ENCODE measurements at places on chromosomes 7 and 10.

DNA sequence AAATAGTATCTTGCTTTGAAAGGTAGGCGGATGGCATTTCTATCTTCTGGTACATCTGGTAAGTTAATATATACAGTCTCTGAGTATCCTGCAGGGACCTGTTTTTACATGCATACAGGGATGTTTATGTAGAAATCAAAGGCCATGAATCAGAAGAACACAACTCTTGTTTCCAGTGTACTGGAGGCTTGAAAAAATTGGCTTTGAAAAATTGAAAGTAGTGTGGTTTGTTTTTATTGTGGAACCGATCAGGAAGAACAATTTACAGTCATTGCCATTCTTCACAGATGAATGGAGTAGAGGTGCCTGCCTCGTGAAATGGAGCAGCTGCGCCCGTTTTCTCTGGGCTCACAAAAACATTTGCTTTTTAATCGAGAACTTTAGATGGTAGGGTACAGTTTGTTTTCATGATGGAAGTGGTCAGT, 54.0 kb upstream of the RPA3 start:
- no peak for DNase-seq

DNA sequence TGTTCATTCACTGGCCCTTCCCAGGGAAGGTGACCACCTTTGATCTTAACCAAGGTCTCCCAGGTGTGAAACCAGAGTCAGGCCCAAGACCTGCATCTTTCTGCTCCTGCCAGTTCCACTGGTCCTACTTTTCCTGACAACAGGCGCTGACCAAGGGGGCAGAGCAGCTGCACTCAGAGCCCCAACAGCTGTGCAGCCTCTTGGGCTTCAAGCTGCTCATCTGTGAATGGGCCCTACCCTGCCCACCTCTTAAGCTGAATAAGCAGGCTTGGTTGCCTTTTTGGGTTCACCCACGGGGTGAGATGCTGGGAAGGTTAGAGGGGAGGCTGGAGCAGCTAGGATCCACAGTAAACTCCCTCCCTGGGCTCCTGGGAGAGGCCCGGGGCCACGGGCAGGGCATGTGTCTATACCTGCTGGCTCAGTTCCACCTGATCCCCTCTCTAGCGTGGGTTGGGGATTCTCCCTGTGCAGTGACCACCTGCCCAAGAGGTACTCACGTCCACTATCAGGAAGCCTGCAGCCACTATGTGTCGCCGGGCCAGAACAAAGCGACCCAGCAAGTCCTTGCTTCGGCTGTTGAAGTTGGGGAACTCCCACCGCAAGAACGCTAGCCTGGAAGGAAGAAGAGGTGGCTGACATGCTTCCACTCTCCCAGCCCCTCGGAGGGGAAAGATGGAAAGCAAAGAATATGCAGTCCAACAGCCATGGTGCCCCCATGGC, 10.6 kb downstream of the TBRG4 start:
- DNase-seq: no peak

- DNase-seq: no peak
Observed at GRCh38 chr10:132457328-132458070, 60.5 kb downstream of the PWWP2B start.

GRCh38 chr7:91945476-91945875, 4.8 kb downstream of the AKAP9 start:
- no peak for DNase-seq

GRCh38 chr10:75651417-75651816, 220.0 kb downstream of the LRMDA start:
- no peak for DNase-seq

DNA sequence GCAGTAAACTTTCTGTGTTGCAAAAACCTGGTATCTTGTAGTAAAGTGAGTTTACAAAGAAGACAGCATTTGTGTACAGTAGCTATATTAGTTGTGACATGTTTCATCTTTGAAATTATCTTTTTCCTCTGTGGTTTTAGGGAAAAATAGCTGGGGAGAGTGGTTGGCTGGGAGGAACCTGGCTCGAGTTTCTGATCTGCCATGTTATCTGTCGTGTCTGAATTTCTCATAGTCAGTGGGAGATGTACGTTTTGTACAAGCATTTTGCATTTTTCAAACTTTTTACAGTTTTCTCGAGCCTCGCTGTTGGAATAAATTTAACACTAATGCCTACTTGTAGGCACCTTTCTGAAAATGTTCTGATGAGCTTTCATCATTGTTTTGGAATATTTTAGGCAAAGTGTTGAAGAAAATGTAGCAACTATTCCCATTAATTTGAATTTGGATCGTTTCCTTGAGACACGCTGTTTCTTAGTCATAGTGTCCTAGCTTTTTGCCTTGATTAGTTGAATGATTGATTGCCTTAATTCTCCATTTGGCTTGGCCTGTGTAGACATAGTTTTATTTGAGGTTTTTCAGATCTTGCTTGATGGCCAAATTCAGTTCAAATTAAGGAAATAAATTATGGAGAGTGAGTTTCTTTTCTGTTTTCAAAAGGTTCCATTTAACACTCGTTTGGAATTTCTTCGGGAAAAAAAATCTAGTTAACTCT, 65.1 kb downstream of the CAMK1D start:
- DNase-seq: no peak

DNA sequence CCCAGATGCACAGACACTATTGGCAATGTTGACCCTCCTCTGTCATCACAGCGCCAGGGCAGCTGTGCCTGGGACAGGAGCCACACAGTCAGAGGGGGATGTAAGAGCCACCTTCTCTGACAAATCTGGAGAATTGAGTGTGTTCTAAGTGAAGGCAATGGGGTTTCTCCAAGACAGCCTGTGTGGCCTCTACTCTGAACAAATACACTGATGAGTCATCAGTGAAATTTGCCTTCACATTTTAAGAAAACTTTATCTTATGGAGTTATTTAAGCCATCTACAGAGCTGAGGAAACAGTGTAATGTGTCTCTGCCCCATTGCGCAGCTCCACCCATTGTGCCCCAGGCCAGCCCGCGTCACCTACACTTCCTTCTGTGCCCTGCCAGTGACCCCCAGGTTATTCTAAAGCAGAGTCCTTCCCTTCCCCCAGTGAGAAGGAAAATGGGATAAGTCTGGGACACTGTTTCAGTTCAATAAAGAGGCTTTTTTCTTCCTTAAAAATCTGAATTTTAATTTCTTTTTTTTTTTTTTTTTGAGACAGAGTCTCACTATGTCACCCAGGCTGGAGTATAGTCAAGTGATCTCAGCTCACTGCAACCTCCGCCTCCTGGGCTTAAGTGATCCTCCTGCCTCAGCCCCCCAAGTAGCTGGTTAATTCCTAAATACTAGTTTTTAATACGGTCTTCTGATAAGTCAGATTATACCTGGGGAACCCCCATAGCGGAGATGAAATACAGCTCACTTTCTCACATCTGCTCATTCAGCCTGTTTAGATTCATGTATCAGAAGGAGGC, 21.8 kb downstream of the AKR1E2 start:
- no peak for DNase-seq

DNA sequence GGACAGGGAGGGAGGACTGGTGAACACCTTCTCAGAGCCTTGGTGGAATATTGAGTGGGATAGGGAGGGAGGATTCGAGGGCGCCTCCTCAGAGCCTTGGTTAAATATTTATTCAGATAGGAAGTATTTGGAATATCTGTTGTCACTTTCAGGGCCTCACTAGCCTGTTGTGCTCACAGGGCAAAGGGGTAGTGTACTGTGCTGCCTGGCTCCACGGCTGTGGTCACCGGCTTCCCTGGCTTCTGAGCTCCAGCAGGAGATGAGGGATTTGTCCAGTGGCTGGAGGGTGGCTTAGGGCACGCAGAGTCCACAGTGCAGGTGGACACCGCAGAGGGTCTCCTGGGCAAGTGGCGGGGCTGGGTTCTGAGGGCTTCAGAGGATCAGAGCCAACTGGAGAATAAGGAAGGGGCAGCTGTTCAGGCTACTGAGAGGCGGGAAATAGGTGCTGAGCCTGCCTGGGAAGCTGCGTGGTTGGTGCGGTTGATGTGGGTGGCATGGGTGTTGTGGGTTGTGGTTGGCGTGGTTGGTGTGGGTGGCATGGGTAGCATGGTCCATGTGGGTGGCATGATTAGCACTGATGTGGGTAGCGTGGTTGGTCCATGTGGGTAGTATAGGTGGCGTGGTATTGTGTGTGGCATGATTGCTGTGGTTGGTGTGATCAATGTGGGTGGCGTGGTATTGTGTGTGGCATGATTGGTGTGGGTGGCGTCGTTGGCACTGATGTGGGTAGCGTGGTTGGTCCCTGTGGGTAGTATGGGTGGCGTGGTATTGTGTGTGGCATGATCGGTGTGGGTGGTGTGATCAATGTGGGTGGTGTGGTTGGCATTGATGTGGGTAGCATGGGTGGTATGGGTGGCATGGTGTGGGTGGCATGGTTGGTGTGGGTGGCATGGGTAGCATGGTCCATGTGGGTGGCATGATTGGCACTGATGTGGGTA, 16.7 kb downstream of the INPP5A start:
- DNase-seq: no peak

GRCh38 chr10:126331101-126331500, 57.2 kb downstream of the ADAM12 start:
- DNase-seq: no peak

DNA sequence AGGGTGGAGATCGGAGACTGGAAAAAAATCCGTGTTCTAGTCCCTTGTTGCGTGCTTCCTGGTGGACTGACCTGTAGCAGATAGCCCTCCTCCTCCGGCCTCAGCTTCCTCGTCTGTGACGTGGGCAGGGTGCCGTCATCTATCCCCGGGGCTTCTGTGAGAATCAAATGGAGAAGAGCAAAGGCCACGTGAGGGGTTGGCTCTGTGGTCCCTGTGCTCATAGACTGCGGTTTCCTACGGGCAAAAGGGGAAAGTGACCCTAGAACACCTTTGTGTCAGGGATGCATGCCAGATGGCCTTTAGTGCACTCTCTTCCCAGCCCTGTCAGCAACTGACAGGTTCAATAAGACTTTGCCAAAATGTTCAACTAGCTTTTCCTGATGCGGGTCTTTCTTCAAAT, 33.7 kb downstream of the GRK5 start:
- DNase-seq: no peak

GRCh38 chr7:11636274-11636673, 195.7 kb downstream of the THSD7A start:
- DNase-seq: no peak

DNA sequence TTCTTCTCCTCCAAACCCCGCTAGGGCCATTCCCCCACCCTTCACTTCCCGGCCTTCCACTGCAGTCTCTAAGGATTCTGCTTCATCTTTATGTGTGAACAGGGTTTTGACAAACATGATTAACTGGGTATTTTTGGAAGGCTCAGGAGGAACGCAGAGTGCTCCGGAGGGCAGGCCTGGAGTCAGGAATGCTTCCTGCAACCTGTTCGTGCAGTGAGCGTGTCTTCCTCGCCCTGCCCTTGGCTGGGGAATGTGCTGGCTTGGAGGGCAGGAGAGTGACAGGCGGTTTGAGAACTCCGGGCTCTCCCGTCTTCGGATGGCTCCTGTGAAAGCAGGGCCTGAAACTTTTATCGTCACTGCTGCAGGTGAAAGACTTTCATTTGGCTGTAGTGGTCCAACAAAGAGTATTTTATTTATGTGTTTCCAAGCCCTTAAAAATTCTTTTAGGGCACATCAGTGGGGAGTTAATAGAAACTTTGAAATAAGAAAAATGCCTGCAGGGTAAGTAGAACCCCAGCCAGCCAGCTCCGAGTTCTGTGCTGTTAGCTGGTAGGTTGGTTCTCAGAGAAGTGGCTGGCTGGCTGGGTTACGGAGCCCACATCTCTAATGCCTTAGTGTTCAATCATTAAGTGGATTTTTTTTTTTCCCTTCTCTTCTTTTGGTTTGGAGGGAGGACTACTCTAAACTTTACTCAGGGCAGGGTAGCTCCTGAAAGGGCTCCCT, 51.0 kb downstream of the TCF7L2 start:
- no peak for DNase-seq

DNA sequence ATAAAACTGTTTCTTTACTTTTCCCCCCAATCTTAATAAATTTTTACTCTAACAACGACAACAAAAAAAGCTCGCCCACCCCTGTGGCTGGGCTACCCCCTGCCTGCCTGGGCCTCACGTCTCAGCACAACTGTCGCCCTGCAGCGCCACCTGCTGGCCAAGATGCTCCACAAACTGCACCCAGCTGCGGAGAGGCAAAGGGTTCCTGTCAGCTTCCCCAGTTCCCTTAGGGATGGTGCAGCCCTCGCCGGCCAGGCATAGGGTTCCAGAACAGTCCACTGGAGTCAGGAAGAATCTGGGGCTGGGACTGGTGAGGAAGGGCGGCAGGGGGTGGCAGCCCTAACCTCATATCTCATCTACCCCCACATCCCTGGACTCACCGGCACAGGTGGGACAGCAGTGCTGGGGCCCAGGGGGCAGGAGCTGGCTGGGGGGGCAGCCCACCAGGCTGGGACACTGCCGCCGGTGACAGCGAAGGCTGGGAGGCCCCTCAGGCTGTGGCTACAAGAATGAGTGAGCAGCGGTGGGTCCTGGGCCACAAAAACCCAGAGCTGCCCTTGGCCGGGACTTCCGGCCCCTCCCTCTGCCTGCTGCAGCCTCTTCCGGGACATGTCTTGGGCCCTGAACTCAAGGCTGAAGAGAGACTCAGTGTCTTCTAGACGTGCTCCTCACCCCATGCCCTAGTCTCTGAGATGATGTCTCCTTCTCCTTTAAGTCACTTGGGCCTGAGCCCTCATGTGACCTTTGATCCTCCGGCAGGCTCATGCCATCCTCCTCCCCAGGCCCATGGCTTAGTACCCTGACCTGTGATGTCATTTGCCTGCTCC, 21.2 kb downstream of the ATP6V1F start:
- DNase-seq: peak; percentile 83

- DNase-seq: no peak
Observed at GRCh38 chr7:55105952-55106351, 87.1 kb downstream of the EGFR start.

GRCh38 chr10:32163071-32163761, 107.0 kb upstream of the KIF5B start:
- DNase-seq: no peak

DNA sequence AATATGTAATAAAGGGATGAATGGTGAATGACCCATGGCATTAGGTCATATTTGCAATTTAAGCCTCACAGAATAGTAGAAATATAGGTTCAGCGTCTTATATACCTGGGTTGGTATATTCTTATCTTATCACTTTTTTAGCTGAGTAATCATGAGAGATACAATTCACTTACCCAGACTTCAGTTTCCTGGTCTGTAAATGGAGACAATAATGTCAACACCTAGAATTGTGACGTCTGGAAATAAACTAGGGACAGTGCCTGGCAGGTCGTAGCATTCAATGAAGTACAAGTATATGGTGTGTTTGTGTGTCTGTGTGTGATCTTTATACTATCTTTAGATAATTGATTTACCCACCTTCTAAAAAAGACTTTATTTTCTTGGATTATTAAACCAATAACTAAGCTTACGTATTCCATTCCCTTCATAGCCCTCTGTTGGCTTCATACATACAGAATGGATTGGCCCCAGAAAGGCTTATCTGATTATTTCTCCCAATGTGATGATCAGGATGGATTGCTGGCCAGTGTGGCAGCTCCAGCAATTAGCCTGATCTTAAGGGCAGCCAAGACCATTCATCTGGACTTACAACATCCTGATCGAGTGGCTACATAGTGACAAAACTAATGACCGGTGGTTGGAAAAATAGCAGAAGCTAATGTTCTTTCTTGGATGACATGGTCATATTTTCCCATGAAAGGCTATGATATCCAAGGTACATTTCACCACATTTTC, 121.2 kb upstream of the NPVF start:
- DNase-seq: no peak

GRCh38 chr7:74084722-74085578, 1.3 kb downstream of the LIMK1 start:
- DNase-seq: no peak

- no peak for DNase-seq
Observed at GRCh38 chr10:84499846-84500245, 171.5 kb downstream of the CCSER2 start.

- DNase-seq: no peak
Observed at GRCh38 chr7:41730161-41730560, 27.3 kb upstream of the INHBA start.

- no peak for DNase-seq
Observed at GRCh38 chr10:49594594-49594993, 15.5 kb upstream of the SLC18A3 start.
